H7 (cell line): ENCODE measurements at places on chromosomes 1 and 21. TPM values are rescaled to one million over a fixed set of nuclear protein-coding genes. Genes with fewer than 3 reads are reported as not detected.

DNA sequence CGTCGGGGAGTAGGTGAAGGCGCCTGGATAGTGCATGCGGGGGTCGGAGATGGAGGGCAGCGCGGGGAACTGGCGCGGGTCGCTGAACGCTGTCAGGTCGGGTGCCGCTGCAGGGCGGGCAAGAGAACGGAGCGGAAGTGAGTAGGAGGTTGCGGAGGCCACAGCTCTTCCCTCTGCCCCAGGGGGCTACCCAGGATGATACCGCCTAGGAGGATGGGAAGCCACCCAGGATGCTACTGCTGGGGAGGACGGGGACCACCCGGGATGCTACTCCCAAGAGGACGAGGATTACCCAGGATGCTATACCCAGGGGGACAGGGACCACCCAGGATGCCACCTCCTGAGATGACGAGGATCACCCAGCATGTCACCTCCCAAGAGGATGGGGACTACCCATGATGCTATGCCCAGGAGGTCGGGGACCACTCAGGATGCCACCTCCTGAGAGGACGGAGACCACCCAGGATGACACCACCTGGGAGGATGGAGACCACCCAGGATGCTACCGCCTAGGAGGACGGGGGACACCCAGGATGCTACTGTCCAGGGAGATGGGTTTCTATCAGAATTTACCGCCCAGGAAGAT, 123.8 kb downstream of the CLIC6 start:
- DNase-seq: no peak

- no peak for DNase-seq
These were observed at the start of gene KRTAP10-10 for GRCh38 chr21:44637018-44637850. KRTAP10-10 (plus strand) TSS chr21:44637356; CDS start chr21:44637418, 62 bp downstream.

DNA sequence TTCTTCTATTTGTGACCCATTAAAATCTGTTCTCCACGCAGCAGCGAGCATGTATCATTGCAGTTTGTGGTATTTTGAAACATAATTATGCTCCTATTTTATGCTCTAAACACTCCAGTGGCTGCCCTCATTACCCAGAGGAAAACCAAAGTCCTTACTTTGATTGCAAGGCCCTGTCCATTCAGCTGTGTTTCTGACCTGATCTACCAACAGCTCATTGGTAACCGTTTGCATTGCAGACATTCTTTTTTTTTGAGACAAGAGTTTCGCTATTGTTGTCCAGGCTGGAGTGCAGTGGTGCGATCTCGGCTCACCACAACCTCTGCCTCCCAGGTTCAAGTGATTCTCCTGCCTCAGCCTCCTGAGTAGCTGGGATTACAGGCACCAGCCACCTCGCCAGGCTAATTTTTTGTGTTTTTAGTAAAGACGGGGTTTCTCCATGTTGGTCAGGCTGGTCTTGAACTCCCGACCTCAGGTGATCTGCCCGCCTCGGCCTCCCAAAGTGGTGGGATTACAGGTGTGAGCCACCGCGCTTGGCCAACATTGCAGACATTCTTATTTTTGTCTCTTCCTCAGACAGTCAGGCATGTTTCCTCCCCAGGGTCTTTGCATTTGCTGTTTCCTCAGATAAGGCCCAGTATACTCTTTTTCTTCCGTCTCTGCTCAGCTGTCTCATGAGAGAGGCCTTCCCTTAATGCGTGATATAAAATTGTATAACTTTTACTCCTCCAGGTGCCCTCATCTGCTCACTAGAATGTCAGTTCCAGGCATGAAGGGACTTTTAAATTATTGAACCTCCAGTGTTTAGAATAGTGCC, 32.5 kb downstream of the THRAP3 start:
- no peak for DNase-seq

Gene DIO1
- total RNA-seq: 0.41 TPM in 1 of 2 replicates, not detected in the other

GRCh38 chr1:230143534-230143933, 76.5 kb downstream of the GALNT2 start:
- DNase-seq: no peak

DNA sequence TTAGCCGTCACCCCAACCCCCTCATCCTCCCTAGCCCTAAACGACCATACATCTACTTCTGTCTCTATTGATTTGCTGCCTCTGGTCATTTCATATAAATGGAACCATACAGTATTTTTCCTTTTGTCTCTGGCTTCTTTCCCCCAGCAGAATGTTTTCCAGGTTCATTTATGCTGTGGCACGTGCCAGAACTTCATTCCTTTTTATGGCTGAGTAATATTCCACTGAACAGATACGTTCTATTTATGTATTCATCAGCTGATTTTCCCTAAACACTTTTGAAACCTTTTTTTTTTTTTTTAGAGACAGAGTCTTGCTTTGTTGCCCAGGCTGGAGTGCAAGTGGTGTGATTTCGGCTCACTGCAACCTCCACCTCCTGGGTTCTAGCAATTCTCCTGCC, 181.1 kb downstream of the CAMTA1 start:
- no peak for DNase-seq

DNA sequence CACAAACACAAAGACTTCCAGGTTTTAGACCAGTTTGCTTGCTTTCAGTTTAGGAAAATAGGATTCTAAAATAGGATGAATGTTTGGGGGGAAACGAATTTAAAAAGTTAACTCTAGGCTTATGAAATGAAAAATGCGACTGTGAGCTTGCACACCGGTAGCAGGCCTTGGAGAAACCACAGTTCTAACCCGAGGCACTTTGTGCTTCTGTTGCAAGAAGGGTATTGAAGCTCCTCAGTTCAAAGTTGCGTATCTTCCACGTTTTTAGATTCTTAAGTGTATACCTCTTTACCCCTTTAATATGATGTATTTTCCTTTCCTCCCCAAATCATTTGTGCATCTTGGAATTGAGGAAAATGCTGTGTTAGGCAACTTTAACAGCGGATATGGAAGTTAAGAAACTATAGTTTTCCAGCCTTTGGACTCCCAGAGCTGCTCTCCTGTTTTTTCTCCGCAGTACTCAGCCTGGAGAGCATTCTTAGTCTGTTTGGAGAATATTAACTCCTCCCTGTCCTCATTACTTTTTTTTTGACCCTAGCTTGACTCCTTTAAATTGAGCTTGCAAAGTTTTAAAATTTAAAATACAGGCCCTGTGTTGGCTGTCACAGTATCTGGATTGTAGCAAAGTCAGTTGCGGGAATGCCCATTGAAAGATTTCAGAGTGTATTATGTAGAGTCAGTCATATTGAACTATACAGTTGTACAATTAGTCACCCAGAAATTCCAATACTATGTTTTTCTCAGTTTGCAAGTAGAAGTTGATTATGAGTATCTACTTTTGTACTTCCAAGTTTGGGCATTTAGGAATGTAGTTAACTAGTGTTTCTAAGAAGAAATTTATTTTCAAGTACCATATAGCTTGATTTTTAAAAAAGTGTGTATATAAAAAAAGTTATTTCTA, 2.6 kb downstream of the MRPS6 start:
- no peak for DNase-seq

Gene TOMM20
- total RNA-seq: 172 and 214 TPM in 2 replicates

Gene DCST1
- not detected in 2 replicates for total RNA-seq

Gene FAM78B
- total RNA-seq: 2.3 and 4.5 TPM in 2 replicates

Gene KIF17
- total RNA-seq: 3.5 and 10.1 TPM in 2 replicates

Gene HCRTR1
- not detected in 2 replicates for total RNA-seq

DNA sequence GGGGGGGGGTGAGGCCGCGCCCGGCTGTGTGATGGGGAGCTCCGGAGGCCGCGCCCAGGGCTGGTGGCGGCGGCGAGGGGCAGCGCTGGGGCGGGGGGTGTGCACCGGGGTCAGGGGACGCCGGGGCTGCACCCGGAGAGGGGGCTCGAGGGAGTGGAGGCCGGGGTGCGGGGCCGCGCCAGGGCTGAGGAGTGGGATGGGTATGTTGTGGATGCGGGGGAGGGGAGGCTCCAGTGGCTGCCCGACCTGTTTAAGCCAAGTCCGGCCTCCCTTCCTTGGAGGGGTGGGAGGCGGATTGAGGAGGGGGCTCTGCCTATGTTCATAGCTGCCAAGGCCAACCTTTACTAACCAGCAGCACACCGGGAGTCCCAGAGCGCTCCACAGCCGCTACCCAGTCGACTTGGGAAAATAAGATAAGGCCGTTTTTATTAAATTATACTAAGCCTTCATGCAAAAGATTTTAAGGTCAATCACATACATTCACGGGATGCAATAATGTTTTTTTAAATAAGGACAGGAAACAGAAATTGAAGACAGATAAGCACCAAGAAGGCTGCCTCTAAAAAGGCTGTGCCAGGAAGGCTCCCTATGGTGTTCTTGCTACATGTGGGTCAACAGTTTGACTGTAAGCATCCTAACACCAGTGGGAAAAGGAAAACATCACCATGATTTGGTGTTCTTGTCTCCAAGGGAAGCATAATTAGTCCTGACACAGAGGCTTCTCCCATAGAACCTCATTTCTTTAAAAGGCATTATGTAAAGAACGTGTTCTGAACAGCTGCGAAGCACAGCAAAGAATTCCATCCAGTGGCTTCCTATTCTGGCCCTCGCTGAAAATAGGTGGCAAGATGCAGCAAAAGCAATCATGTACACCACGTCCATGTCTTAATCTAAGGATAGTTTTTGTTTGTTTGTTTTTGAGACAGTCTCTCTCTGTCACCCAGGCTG, 626 bp upstream of the HLCS start:
- no peak for DNase-seq

DNA sequence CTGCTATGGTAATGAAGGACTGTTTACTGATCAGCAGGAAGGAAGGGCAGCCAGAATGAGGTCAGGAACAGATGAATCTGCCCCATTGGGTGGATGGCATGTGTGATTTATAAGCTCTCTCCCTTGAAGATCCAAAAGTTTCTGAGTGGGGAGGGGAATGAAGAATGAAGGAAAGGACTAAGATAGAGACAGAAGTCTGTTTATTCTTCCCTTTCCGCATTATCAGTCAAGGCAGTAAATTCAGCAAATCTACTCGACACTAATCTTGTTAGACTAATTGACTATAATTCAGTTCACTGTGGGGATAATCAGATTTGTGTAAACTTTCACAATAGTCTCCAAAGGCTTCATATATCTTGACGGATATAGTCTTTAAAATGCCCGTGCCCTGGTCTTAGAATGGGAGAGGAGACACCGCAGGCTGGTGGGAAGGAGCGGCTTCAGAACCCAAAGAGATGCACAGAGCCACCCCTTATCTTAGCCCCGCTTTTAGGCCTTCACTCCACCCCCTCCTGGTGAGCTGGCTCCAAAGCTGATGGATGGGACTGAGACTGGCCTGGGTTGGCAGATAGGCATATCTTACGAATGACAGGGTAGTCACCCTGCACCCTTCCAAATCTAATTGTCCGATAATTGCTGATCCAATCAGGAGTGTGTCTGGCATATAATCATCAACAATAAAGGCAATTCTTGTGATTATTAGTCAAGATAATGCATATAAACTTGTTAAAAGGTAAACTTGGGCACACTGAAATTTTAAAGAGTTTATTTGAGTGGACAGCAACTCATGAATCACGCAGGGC, 76.0 kb upstream of the PPM1J start:
- DNase-seq: no peak

GRCh38 chr1:162192306-162192678, 122.8 kb downstream of the NOS1AP start:
- DNase-seq: no peak

- no peak for DNase-seq
These were observed 228.5 kb upstream of the JUN start for GRCh38 chr1:59012378-59012777.

Gene FCGR3B
- not detected in 2 replicates for total RNA-seq

GRCh38 chr1:239913141-239913585, 178.5 kb upstream of the FMN2 start:
- no peak for DNase-seq

Gene DEPDC1
- 66.5 and 97.1 TPM in 2 replicates for total RNA-seq

- DNase-seq: no peak
These were observed 534.2 kb upstream of the PLXNA2 start for GRCh38 chr1:208778417-208778816.

DNA sequence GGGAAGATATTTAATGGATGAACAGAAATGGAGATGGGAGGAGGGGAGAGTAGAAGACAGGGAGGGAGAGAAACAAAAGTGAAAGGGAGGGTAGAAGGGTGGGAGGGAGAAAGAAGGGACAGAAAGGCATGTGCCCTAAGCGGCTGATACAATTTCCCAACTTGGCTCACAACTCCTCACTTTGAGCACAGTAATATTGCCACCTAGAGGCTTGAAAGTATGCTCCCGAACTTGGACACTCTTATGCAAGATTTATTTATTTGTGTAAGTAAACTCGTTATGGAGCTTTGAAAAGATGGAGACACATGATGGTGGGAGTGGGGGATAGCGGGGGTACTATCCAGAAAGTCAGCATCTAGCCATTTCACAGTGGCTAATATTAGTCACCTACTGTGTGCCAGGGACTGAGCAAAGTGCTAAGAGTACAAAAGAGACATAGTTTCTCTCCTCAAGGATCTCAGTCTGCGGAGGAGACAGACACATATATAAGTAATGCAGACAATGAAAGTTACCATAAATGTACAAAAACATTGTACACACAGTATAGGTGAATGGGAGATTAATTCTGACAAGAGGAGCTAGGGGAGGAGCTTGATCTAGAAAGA, 189.7 kb downstream of the SEC16B start:
- peak; percentile 43 for DNase-seq

DNA sequence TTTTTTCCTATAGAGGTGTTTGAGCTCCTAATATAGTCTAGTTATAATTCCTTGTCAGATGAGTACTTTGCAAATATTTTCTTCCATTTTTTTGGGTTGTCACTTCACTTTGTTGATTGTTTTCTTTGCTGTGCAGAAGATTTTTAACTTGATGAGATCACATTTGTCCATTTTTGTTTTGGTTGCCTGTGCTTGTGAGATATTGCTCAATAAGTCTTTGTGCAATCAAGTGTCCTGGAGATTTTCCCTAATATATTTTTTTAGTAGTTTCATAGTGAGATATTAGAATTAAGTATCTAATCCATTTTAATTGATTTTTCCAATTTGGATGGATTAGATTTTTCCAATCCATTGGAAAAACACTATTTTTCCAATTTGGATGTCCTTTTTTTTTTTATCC, 1395.5 kb downstream of the PLA2G4A start:
- no peak for DNase-seq

Gene KLF17
- not detected in 2 replicates for total RNA-seq

Gene GSTM5
- not detected in 2 replicates for total RNA-seq

Gene FNBP1L
- total RNA-seq: 92.2 and 129 TPM in 2 replicates

GRCh38 chr1:5937373-5937857, 54.8 kb downstream of the NPHP4 start:
- no peak for DNase-seq

GRCh38 chr1:33927721-33928120, 63.8 kb downstream of the HMGB4 start:
- DNase-seq: no peak

GRCh38 chr1:198079432-198079951, 77.3 kb upstream of the NEK7 start:
- no peak for DNase-seq
